ENCODE measurements at places on chromosomes 3 and 15.

- DNase-seq: no peak
Measured at GRCh38 chr15:42736178-42736792, 643 bp downstream of the CDAN1 start.

DNA sequence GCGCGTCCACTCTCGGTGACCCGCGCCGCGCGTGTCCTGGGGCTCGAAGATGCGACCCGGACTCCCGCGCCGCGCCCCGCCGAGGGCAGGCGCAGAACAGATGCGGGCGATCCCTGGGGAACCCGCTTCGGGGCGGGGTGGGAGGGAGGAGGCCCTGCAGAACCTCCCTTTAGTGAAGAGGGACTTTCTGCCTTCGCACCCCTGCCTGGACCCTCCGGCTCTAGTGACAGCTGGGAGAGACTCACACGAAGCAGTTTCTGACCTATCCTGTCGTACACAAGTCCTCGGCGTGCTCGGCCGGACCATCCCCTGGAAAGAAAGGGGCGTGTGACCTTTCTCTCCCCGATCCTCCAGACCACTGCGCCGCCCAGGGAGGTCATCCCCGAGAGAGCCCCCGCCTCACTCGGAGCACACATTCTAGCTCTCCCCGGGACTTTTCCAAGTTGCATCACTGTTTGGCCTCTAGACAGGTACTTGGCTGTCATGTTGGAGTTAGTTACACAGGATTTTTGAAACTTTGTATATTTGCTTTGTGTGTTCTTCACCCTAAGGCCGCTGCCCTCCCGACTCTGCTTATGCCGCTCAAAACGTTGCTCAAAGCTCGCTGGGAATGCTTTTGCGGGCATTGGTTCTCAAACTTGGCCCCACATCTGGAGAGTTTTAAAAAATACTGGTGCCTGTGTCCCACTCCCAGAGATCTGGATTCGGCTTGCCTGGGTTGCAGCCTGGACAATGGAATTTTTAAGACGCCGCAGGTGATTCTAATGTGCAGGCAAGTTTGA is 582 bp downstream of the CGNL1 start:
- DNase-seq: no peak

- no peak for DNase-seq
Measured at GRCh38 chr3:44106756-44107155, 134.9 kb upstream of the TOPAZ1 start.

GRCh38 chr3:95387242-95388021 is 1324.6 kb downstream of the NSUN3 start:
- DNase-seq: no peak

- no peak for DNase-seq
Measured at GRCh38 chr3:70889162-70890019, 577.0 kb upstream of the MDFIC2 start.

DNA sequence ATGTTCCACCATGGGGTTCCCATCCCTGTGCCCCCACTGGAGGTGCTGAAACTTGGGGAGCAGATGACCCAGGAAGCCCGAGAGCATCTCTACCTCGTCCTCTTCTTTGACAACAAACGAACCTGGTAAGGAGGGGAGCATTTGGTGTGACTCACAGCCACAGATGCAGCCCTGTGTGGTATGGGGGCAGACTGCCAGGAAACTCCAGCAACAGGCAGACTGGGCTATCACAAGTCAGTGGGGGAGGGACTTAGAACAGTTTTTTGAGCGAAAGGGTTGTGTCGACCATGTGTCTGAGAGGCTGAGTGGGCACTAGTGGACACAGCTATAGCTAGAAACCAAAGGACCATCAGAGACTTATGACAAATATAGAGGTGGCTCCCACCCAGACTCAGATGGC is 3.4 kb upstream of the OGG1 start:
- DNase-seq: no peak

GRCh38 chr15:101458908-101459578 is 30.5 kb downstream of the PCSK6 start:
- no peak for DNase-seq
